IMR-90 (cell line): ENCODE measurements at places on chromosomes 6 and 20. TPM values are rescaled to one million over a fixed set of nuclear protein-coding genes. Genes with fewer than 3 reads are reported as not detected.

The APOM gene
- 3.5 and 3.8 TPM in 2 replicates for polyA plus RNA-seq

The TRIM10 gene
- polyA plus RNA-seq: not detected in 2 replicates

DNA sequence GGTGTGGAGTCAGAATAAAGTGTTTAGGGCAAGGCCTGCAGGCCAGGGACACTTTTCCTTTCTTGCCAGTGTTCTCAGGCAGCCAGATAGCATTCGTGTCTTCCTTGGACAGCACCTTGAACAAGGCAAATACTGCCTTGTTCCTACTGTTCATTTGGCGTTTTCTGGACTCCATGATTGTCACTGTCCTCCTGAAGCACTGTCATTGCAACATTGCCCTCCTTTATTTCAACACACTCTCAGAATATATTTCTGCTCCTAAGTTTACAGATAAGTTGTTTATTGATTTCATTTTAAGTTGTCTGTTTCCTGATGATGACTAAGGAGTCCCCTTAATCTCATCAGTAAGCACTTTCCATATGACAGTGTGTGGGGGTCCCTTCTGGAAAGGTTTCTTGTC is 15.1 kb upstream of the DEF6 start:
- DNase-seq: no peak

DNA sequence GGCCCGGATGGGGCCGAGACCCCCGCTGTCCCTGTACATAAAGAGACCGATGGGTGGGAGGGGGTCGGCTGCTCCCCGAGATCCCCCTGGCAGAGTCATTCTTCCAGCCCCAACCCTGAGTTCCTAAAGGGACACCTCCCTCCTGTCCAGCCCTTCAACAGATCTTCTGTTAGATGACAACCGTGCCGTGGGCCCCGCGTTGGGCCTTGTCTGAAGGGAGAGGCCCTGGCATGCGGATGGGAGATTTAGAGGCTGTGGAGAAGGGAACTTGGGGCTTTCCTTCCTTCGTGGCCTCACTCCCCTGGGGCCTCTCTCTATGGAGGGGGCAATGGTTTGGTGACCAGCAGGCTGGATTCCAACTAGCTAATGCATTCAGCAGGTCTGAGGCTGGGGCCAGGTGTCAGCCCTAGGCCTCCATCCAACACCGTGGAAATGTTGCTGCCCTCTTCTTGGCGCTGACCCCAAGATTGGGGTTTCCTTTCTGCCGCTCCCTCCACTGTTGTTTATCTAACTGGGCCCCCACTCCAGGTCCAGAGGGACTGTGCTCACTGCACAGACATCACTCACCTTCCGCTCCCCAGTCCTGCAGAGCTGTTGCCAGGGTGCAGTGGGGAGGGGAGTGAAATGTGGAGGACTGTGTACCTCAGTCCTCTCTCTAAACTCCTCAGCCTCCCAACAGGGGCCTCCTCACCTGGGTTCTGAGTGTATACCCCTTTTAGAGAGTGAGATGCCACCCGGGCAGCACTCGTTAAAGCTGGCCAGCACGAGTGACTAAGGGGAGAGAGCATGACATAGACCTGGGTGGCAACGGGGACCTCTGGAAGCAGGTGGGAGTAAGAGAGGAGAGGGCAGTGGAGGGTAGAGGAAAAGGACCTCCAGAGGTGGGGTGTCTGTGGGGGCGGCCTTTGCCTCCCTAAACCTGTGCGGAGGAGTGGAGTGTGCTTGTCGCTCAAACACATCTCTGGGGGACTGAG is 6.7 kb downstream of the TMEM151B start:
- DNase-seq: no peak

- peak; percentile 53 for DNase-seq
These were observed 60.7 kb upstream of the RNF24 start for GRCh38 chr20:4076033-4076432.

GRCh38 chr6:169830876-169831275 is 79.5 kb downstream of the ERMARD start:
- no peak for DNase-seq

GRCh38 chr20:59836767-59837166 is 96.7 kb downstream of the SYCP2 start:
- no peak for DNase-seq
